ENCODE measurements at places on chromosomes 5 and 9.

DNA sequence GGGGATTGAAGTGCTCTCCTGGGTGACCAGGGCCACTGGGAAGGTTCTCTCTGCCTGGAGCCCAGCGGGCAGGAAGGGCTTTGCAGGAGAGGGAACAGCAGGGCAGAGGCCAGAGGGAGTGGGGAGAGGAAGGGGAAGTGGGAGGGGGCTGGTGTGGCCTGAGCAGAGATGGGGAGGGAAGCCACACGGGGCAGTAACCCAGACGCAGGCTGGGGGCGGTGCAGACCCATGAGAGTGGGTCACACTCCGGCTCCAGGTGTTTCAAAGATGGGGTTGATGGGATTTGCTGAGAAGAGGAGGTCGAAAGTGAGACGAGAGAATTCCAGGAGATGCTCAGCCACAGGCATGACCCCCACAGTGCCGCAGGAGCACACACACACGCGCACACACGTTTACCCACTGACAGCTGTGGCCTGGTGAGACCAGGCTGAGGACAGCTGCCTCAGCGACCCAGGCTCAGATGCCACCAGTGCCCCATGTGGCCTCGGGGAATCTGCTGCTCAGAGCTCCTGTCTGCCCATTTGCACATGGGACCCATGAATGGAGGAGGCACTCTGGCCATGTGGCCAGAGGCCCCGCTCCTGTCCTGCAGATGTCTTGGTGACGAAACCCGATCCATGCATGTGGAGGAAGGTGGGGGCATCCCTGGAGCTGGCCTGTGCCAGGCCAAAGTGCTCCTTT, 32.7 kb upstream of the FCN2 start:
- DNase-seq: peak; percentile 49

- peak; percentile 89 for DNase-seq
Measured at GRCh38 chr5:179805529-179806249, 977 bp downstream of the MGAT4B start.

DNA sequence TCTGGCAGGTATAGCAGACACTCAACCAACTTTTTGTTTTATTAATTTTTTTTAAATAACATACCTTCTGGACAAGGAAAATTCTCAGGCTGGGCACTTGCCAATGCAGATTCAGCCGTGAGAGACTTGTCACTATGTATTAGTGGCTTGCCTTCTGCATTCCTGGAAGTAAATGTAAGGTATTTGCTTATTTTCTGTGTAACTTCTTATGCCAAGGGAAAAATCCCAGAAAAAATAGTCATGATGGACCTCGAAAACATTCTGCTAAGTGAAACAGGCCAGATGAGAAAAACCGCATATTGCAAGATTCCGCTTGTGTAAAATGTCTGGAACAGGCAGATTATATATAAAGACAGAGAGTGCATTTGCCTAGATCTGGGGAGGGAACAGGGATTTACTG, 260.3 kb upstream of the DAPK1 start:
- DNase-seq: no peak

DNA sequence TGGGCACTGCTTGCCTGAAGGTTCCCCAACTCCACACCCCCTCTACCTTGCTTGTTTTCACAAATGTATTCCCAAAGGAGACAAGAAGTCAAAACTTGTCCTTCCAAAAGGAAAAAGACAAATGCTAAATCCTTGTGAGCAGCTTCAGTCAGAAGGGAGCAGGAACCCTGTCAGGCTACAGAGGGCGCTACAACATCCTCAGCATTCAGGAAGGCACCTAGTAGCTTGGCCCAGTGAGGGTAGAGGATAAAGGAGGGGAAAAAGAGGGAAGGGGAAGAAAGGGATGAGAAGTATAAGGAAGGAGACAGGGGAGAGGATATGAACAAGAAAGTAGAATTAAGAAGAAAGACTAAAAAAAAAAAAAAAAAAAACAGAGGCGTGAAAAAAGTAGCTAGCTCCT, 97.5 kb downstream of the MLLT3 start:
- no peak for DNase-seq

GRCh38 chr5:18027241-18027867, 393.1 kb downstream of the TAF11L14 start:
- DNase-seq: peak; percentile 59

DNA sequence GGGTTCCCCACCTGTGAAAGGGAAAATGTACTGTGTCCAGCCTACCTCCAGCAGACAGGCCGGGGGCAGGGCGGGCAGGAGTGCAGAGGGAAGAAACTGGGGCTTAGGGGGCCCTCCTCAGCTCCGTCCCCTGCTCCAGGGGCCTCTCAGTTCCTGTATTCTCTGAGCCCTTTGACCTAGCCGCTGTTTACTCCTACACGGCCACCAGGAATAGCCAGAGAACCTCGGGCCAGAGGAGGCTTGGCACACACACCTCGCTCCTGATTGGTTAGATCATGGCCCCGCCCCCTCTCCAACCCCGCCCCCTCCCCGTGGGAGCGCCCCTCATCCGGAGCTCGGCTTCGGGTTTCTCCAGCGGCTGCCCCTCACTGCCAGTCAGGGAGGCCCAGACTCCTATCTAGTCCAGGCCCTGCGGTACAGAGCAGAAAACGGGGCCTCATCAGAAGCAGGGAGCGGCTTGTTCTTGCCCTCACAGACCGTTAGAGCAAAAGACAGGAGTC, 2.2 kb downstream of the ST6GALNAC6 start:
- DNase-seq: peak; percentile 92

DNA sequence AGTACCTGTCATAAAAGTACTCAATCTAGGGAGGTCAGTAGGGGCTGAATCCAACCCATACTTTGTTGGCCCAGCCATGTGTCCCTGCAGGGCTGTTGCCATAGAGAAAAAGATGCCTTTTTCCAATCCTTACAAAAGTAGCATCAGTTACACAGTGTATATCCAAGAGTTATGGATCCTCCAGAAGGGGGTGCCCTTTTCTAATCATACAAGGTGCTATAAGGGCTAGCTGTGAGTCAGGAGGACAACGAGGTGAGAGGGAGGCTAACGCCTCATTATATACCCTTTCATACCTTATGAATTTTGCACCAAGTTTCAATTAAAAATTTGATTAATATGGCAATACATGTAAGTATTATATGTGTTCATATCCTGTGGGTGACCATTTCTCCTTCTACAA, 4.8 kb downstream of the KIAA0825 start:
- DNase-seq: no peak

- no peak for DNase-seq
Measured at GRCh38 chr5:60455589-60455988, 244.4 kb downstream of the DEPDC1B start.

DNA sequence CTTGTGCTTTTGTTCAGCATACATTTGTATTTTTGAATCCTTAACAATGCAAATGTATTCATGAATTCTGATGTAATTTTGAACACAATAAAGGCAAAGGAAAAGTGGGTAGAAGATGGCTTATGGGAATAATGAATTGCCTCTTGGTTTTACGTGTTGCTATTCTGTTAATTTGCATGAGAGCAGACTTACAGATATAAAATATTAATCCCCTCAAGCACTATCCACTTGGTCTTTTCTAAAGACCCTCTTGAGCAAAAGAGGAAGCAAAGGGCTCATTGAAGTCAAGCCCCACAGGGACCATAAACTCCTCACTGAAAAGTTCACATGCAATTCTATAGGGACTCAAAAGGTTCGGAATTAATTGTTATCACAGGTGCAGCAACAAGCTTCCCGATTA, 51.9 kb downstream of the OSTF1 start:
- no peak for DNase-seq

DNA sequence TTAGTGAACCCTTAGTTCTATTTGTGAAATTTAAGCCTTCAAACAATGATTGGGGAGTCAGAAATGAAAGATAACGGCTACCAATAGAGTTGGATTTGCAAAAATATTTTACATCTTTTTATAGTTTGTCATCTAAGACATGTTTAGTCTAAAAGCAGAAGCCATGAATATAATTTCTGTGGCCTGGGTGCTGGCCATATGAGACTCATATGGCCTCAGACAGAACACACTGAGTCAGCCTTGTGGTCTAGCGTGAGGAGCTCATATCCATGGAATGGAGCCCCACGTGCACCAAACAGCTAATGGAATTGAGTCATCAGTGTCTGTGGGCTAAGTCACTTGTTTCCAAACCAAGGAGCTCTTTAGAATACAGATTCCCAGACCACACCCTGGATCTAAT, 240.7 kb upstream of the NREP start:
- no peak for DNase-seq

DNA sequence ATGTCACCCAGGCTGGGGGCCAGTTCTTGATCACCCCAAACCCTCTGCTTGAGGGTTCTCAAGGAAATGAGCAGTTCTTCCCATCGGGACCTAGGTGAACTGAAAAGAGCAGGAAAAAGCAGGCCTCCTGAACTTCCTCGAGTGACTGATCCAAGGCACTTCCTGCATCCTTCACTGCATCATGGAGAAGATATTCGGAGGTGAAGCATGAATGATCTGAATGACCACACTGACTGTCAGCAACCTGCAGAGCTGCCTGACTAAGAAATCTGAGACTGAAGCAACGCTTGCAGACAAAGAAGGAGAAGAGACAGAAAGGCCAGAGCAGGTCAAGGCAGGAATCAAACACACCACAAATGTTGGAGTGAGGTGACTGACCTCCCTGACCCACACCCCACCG, 420.2 kb downstream of the AGTPBP1 start:
- no peak for DNase-seq

DNA sequence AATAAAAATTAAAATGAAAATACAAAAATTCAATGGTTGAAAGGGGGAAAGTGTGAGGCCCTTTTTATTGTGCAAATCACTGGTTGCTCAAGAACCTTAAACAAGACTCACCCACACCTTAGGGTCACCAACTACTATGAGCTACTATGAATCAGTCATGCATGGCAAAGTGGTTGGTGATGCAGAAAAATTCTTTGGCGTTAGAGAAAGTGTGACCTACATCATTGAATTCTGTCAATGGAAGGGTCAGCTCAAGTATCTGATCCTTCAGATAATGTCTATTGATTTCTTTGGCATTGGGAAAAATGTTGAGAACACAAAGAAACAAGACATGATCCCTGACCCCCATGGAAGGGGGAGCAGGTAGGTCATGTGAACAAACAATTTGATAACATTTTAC, 149.7 kb upstream of the ADCY2 start:
- DNase-seq: no peak

DNA sequence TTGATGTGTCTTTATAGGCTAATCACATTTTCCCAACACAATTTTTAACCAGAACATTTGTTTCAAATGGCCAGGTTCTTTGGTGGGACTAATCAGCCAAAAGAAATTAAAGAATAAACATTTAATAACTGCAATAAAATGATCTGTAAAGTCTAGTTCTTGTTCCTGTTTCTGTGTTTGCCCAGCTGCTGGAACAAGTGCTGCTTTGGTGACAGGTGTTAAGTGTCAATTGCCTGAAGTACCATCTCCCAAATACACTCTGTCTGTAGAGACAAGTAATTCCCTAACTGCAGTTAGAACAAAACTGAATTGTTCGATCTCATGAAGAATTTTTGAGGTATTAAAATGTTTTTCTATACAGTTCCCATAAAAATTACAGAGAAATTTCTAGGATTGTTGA, 402.3 kb upstream of the CHD1 start:
- peak; percentile 24 for DNase-seq

GRCh38 chr9:93589688-93590087, 13.3 kb downstream of the PHF2 start:
- peak; percentile 87 for DNase-seq

- no peak for DNase-seq
Measured at GRCh38 chr5:52928689-52929088, 60.5 kb upstream of the ITGA2 start.

GRCh38 chr9:76600007-76600615, 141.1 kb downstream of the GCNT1 start:
- peak; percentile 29 for DNase-seq

DNA sequence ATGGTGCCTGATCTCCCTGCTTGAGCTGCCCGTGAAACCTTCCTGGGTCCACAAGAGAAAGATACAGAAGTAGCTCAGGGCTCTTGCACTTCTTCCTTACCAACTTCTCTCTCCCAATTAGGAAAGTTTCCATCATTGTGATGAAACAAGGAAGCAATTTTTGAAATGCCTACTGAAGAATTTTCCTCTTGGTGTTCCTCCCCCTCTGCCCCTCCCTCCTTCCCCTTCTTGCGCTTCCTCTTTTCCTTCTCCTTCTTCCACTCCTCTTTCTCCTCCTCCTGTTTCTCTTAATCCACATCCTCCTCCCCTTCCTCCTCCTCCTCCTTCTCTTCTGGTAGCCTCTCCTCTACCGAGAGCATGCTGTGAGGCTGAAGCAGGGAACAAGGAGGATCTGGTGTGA, 36.3 kb upstream of the OTULINL start:
- no peak for DNase-seq

- no peak for DNase-seq
Measured at GRCh38 chr9:80090317-80090716, 518.6 kb downstream of the TLE4 start.

DNA sequence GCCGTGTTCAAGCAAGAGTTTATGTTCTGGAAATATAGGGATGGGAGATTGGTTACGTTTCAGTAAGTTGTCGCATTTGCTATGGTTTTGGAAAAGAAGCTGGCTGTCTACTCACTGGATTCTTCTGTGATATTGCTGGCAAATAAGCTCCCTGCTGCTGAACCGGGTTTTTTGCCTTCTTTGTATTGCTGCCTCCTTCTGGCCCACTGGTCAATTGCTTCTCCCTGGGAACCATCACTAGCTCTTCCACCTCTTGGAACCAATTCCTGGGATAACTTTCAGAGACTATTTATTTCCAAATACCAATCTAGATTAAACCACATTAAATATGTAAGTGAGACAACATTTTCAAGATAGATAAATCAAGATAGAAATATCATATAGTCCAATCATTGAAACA, 43.0 kb downstream of the NUDT12 start:
- no peak for DNase-seq

DNA sequence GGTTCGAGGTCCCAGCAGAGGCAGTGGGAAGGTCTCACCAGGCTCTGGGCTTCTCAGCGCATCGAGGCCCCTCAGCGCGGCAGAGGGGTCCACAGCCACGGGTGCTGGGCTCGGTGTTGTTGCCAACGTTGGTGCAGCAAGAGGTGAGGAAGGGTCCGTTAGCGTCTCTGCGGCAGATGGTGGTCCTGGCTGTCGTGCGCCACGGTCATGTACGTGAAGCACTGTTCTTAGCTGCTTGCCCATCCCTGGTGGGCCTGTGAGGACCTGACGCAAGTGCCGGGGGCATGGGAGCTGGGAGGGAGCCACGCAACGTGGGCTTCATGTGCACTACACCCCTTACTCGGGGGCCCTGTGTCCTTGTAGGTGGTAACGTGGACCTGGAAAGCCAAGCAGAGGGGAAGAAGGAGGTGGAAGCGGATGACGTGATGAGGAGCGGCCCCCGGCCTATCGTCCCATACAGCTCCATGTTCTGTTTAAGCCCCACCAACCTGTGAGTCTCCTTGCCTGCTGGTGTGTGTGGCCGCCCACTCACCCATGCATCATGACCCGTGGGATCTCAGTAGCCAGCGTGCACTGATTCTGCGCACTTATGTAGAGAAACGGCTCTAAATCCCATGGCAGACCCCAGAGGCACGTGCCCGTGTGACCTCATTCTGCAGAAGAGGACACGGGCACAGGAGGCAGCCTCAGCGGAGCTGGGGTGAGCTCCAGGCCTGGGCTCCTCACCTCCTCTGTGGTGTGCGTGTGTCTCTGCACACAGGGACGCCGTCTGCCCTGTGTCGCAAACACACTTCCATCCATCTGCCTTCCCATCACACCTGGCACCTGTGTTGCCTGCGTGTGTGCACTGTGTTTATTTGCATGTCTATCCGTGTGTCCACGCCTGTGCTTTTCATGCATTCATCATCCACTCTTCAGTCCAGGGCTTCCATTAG, 166.1 kb downstream of the CACNA1B start:
- DNase-seq: no peak

Data from kidney (tissue), 22 donors.